ENCODE measurements at places on chromosomes 2 and 18.

DNA sequence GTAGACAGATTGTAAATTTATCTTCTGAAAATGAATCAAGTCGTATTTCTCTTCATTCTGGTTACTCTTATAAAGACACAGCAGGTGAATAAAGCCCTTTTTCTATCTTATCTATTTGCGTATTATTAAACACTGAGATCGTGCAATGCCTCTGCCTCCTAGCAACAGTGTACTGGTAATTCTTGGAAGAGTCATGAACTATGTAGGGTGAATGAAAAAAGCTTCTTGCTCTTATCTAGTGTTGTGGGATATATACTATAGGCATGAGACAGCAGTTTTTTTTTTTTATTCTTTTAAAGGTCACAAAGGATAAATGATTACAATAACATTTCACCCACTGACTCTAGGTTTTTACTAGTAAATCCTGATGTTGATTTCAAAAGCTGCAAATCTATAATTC lies 324.2 kb downstream of the PDE11A start:
- no peak for DNase-seq

GRCh38 chr2:88967844-88968243 lies 276.4 kb downstream of the RPIA start:
- DNase-seq: no peak

- DNase-seq: no peak
These were observed 901.6 kb downstream of the EPHA4 start for GRCh38 chr2:220670511-220670910.

GRCh38 chr2:59824314-59824713 lies 729.1 kb downstream of the BCL11A start:
- no peak for DNase-seq

DNA sequence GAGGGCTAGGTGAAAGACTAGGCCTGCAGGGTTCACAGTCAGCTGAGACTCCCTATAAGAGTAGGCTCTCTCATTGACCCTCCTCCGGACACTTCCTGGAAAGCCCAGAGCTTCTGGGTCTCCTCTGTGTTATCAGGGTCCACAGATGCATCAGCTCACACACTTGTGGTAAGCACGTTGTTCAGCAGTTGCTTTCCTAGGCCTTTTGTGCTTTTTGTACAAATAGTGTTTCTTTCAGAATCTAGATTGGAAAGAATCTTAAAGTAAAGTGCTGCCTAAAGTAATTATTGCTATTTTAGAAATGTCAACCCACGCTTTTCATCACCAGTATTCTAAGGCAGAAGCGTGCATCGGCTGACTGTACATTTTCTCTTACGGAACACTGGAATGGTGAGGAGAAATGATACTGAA lies 15.5 kb downstream of the SLC9A2 start:
- DNase-seq: no peak

- no peak for DNase-seq
These were observed 328.1 kb downstream of the EXOC6B start for GRCh38 chr2:72497763-72498162.

- DNase-seq: no peak
These were observed 194.7 kb downstream of the LTBP1 start for GRCh38 chr2:33141476-33141875.

- DNase-seq: no peak
These were observed 230.6 kb downstream of the FBXO15 start for GRCh38 chr18:73917046-73917445.

- no peak for DNase-seq
These were observed 489 bp downstream of the TRMT61B start for GRCh38 chr2:28869494-28870145.

- no peak for DNase-seq
These were observed 166.6 kb downstream of the RNF144A start for GRCh38 chr2:7083580-7084509.

GRCh38 chr2:223488814-223489213 lies 113.3 kb downstream of the SCG2 start:
- no peak for DNase-seq

- no peak for DNase-seq
These were observed 193.0 kb upstream of the COPS8 start for GRCh38 chr2:236892721-236893120.

- DNase-seq: no peak
These were observed 4.8 kb downstream of the FAM228A start for GRCh38 chr2:24179683-24180082.

- DNase-seq: no peak
These were observed 190.1 kb downstream of the PDE11A start for GRCh38 chr2:177882501-177882900.

- no peak for DNase-seq
These were observed 504.2 kb downstream of the TDRD15 start for GRCh38 chr2:21627938-21628337.

- DNase-seq: no peak
These were observed 20.1 kb upstream of the WIPF1 start for GRCh38 chr2:174617718-174618117.

- no peak for DNase-seq
These were observed 2.4 kb upstream of the IMPA2 start for GRCh38 chr18:11978956-11979355.

GRCh38 chr2:180505203-180505602 lies 475.2 kb upstream of the UBE2E3 start:
- DNase-seq: no peak

GRCh38 chr2:156189143-156189542 lies 143.4 kb downstream of the NR4A2 start:
- no peak for DNase-seq

- no peak for DNase-seq
These were observed 241.4 kb upstream of the KLHL14 start for GRCh38 chr18:33014060-33014796.

Measured in ecto neural progenitor cell (in vitro differentiated cells).